Activated T-helper 1 cell treated with Interleukin-2 at 50 U/mL for 16 hours (primary cell): ENCODE measurements at places on chromosomes 16 and 17.

GRCh38 chr17:2053380-2054261 lies 1.3 kb upstream of the HIC1 start:
- peak; percentile 65 for DNase-seq

- no peak for DNase-seq
Observed at GRCh38 chr16:71214746-71215381, 15.7 kb downstream of the HYDIN start.

- no peak for DNase-seq
Observed at GRCh38 chr17:3571043-3571900, 13.7 kb upstream of the TRPV3 start.

GRCh38 chr16:66395806-66396555 lies 29.5 kb downstream of the CDH5 start:
- DNase-seq = no peak

DNA sequence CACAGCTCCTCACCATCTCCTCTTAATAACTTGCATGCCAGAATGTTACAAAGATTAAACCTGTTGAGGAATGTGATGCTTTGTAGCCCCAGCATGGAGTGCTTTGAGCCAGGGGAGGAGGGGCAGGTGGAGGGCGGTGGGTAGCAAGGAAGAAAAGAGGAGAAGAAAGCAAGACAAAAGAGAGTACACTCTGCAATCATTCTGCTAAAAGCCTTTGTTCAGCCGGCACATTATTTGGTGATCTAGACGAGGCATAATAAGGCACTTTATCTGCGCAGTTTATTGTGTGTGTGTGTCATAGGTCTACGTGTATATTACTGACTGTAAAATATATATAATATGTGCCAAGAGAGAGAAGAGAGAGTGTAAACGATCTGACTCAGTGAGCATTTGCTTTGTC lies 139.1 kb downstream of the SOX9 start:
- no peak for DNase-seq

DNA sequence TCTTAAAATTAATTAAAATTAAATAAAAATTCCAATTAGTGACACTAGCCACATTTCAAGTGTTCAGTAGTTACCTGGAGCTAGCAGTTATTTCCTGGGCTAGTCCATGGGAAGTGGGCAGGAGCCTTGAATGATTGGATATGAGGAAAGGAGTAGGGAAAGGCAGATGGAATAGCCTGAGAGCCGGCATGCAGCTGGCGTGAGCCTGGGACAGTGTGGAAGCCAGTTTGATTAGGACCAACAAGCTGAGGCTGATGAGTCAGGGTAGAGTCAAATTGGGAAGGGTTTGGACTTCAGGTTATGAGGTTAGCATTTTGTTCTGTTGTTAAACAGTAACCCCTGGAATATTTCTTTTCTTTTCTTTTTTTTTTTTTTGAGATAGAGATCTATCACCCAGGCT lies 15.3 kb upstream of the GNA13 start:
- no peak for DNase-seq

DNA sequence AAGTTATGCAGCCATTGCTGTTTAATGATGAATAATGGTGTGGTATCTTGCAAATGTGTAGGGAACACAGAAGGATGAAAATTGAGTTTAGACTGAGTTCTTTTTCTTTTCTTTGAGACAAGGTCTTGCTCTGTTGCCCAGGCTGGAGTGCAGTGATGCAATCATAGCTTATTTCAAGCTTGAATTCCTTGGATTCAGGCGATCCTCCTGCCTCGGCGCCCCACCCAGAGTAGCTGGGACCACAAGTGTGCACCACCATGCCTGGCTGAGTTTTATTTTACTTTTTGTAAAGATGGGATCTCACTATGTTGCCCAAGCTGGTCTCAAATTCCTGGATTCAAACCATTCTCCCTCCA lies 74.6 kb upstream of the TBC1D3K start:
- no peak for DNase-seq

GRCh38 chr17:80182845-80183223 lies 13.0 kb downstream of the CARD14 start:
- no peak for DNase-seq
